GM18507 (cell line): ENCODE measurements at places on chromosomes 4 and X.

DNA sequence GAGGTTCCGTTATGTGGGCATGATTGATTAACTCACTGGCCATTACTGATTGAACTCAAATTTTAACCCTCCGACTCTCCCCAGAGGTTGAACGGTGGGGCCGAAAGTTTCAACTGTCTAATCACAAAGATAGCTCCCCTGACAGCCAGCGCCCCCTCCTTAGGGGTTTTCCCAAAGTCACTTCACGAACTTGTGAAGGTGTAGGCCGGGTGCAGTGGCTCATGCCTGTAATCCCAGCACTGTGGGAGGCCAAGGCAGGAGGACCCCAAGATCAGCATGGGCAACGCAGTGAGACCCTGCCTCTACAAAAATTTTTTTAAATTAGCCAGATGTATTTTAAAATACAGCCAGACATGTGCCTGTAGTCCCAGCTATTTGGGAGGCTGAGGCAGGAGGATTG lies 39.8 kb upstream of the RBM47 start:
- no peak for DNase-seq

DNA sequence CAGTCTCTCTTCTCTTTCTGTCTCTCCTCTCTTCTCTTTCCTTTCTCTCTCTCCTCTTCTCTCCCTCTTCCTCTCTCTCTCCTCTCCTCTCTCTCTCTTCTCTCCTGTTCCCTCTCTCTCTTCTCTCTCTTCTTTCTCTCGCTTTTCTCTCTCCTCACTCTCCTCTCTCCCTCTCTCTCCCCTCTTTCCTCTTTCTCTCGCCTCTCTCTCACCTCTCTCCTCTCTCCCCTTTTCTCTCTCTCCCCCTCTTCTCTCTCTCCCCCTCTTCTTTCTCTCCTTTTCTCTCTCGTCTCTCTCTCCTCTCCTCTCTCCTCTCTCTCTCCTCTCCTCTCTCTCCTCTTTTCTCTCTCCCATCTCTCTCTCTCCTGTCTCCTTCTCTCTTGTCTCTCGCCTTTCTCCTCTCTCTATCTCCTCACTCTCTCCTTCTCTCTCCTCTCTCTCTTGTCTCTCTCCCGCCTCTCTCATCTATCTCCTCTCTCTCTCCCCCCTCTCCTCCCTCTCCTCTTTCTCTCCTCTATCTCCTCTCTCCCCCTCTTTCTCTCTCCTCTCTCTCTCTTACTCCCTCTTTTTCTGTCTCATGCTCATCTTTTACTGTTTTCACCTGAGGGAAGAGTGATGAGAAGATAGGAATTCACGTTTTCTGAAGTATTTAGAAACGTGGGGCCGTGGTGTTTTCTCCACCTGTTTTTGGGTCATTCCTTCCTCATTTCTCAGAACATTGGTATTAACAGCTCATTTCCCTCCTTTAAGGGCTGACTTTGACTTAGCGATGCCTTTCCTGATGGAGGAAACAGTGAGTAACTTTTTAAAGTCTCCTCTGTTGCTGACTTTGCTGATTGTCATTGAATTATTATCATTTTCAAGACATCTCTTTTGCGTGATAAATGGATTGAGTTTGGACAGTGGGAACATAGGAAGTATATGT lies 80.6 kb upstream of the CD99 start:
- no peak for DNase-seq

DNA sequence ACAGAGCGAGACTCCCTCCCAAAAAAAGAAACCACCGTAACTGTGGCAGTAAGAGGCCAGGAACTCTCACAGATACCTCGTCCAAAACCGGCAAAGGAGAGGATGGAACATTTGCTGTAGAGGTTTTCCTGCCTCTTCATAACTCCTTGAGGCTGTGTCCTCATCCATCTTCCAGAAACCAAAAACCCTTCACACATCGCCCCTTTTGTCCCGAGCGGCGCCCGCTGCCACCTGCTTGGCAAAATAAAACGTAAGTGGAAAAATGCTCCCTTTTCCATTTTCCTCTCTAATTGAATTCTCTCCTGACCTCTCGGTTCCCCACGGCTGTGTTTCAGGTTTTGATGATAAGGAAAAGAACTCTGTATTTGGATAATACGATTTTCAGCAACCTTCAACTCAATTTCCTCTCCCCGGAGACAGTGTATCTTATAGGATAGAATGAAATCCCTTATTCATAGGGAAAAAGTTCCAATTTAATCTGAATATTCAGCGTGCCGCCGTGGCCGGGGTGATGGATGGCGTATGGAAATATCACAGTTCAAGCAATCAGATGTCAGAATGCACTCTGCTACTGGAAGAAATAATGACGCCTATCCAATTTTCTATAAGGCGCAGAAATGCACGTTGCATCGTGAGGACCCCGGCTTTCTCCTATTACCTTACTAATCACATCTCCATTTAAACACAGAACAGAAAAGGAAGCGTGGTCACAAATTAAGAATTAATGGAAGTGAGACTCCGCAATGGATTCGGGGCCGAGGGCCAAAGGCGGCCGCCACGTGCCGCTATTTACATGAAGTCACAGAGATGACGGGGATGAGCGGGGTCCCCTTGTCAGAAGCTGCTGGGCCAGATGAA lies 5.2 kb upstream of the PPP2R3B start:
- no peak for DNase-seq

GRCh38 chrX:49175435-49176274 lies 4.0 kb downstream of the PLP2 start:
- no peak for DNase-seq

- no peak for DNase-seq
Observed at GRCh38 chr4:99610605-99611175, 36.1 kb downstream of the MTTP start.

DNA sequence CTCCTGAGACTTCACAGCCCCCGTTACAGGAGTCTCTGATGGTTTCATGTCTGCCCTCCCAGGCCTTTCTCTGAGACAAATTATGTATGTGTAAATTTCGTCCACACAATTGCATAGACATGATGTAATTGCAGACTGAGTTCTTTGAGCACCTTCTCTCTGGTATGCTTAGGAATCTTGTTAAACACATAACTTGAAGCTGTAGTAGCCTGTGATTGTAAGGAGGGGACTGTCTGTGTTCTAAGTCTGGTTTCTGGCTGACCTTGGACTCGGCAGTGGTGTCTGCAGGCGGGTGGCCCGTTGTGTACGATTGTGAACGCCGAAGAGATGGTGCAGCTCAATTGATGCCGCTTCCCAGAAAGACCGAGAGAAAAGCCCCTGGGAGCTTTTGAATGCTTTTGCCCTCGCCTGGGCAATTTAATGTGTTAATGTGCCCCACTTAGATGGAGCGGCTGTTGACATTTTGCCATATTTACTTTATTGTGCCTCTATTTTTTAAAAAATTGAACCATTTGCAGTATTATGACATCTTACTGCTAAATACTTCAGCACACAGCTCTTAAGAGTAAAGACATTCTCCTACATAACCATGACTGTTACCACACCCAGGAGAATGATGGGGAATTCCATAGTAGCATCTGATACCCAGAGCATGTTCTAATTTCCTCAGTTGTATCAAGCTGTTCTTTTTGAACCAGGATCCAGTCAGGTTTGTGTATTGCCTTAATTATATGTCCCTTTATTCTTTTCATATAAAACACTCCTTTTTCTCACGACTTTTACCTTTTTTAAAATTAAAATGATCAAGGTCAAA lies 58.4 kb upstream of the TADA2B start:
- DNase-seq, result no peak

- peak; percentile 76 for DNase-seq
Observed at GRCh38 chrX:47650164-47651042, at the start of gene ELK1. Gene ELK1, minus strand, starts transcription at chrX:47650563. Its CDS starts 9,122 bp downstream, at chrX:47641441.

GRCh38 chr4:94036964-94037363 lies 170.7 kb upstream of the SMARCAD1 start:
- DNase-seq, result no peak

DNA sequence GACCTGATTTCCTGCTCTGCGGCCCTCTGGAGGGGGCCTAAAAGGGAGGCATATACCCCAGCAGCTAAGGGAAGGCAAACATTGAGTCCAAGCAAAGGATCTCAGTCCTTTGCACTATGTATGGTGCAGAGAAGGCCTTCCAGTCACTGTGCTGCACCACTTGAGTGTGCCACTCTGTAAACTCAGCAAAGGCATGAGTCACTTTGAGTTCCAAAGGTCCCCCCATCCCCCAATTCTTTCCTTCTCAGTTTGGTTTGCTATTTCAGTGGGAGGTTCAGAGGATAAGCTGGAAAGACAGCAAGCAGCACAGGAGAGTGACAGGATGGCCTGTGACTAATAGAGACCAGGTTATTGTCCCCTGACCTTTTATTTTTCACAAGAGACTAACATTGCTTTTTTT lies 131.3 kb downstream of the FHDC1 start:
- no peak for DNase-seq

- no peak for DNase-seq
Observed at GRCh38 chr4:78297116-78297800, 240.1 kb downstream of the FRAS1 start.

GRCh38 chr4:184939978-184940377 lies 78.3 kb upstream of the HELT start:
- no peak for DNase-seq

GRCh38 chrX:66071126-66071525 lies 31.2 kb upstream of the VSIG4 start:
- no peak for DNase-seq

- no peak for DNase-seq
Observed at GRCh38 chr4:26434030-26434639, 56.1 kb downstream of the CCKAR start.

DNA sequence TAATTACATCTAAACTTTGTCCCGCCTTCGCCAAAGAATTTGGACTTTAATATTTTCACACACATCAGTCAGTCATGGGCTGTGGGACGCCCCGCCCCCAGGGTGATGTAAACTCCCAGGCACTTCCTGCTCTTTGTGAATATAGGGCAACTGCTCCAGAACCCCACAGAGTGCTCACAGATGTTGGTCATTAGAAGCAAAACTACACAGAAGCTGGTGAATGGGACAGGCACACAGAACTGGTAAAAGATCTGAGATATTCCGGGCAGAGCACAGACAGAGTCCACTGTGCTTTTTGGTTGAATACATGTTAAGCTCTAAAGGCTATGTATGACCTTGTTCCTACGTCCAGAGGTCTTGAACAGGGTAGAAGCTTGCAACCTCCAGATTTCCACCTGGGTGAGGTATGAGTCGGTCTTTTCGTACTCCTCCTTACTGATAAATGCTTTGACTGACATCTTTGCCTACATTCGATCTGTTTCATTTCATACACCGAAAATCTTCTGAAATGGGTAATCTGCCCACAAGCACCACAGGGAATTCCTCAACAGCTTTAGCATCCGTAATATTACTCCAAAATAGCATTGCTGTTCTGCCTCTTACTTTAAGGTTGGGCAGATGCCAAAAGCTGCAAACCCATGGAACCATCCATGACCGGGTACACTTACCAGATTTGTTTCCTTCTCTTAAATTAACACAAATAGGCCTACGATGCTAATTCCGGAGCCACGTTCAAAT lies 144.6 kb downstream of the AMELX start:
- no peak for DNase-seq

- no peak for DNase-seq
Observed at GRCh38 chrX:46750889-46751288, 8.0 kb downstream of the SLC9A7 start.

DNA sequence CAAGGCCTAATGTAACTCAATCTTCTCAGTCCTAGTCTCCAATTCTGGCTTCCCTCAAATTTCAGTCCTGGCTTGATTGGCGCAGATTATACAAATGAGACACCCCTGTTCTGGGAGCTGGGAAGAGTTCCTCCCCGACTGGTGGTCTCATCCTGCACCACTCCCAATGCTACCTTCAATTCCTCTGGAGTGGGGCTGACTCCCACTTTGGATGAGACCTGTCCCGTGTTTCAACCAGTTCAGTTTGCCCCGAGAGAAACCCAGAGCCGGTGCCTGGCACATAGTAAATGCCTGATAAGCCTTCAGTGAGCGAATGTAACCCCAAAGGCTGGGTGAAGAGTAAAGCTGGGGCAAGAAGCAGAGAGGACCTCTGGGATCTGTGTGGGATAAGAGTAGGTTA lies 4.0 kb upstream of the SYP start:
- DNase-seq, result no peak

GRCh38 chrX:65674204-65674893 lies 6.9 kb downstream of the MSN start:
- DNase-seq, result no peak

DNA sequence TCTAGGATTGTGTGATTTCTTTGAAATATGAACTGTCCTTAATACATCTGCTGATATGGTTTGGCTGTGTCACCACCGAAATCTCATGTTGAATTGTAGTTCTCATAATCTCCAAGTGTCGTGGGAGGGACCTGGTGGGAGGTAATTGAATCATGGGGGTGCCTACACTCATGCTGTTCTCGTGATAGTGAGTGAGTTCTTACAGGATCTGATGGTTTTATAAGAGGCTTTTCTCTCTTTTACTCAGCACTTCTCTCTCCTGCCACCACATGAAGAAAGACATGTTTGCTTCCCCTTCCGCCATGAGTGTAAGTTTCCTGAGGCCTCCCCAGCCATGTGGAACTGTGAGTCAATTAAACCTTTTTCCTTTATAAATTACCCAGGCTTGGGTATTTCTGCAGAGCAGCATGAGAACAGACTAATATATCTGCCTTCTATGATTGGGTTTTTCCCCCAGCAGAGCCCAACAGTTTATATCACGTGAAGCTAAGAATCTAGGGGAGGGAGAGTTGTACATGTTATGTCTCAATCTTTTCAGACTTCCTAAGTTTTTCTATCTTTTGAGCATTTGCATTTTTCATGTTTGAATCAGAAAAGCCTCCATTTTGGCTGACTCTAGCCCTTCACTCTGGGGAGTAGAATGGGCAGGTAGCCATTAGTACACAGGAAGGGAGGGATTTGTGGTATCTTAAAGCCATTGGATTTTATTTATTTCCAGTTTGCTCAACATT lies 58.9 kb downstream of the PLAC1 start:
- DNase-seq, result no peak

GRCh38 chrX:1292575-1293290 lies 24.1 kb downstream of the CSF2RA start:
- no peak for DNase-seq

GRCh38 chr4:73822812-73823504 lies 13.5 kb upstream of the CXCL6 start:
- no peak for DNase-seq

DNA sequence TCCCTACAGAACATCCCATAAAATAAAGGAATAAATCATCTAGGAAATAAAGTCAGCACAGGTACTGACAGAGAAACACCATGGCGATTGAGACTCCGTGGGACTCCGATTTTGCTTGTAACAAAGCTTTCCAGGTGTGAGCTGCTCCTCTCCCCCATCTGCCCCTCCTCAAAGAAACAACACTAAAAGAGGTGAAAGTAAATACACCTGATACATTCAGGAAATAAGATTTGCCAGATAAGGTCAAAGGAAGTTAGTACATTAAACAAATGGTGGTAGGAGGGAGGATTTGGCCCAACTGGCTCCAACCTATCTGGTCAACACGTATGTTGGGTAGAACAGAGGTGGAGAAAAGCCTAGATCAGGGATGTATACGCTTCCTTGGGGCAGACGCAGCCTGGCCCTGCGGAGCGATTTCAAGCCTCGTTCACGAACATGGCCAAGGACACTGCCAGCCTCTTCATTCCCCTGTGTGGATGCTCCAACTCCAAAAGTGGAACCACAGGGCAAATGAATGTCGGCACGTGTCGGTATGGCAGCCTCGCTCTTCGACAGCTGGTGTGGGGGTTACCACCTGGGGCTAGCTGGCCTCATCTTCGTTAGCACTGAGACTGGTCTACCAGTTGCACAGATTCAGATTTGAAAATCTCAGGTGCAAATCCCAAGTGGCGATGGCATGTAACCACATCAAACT lies 162.5 kb downstream of the AFAP1 start:
- no peak for DNase-seq
